Thoracic aorta endothelial cell (primary cell): ENCODE measurements at places on chromosomes 2 and 18. TPM values are rescaled to one million over a fixed set of nuclear protein-coding genes. Genes with fewer than 3 reads are reported as not detected.

NOSTRIN gene
- total RNA-seq: 0.07 and 3.5 TPM in 2 replicates

SERPINB12 gene
- total RNA-seq: not detected in 2 replicates

ZNF512 gene
- total RNA-seq: 61.0 and 66.8 TPM in 2 replicates

KCNJ3 gene
- total RNA-seq: not detected in 2 replicates

UGT1A10 gene
- not detected in 2 replicates for total RNA-seq

GATA6 gene
- total RNA-seq: 22.7 and 23.8 TPM in 2 replicates

PCARE gene
- not detected in 2 replicates for total RNA-seq

CCDC150 gene
- 19.7 and 26.3 TPM in 2 replicates for total RNA-seq

CFAP65 gene
- not detected in 2 replicates for total RNA-seq

GRHL1 gene
- total RNA-seq: 0.86 and 0.93 TPM in 2 replicates

CD302 gene
- total RNA-seq: 15.9 and 16.1 TPM in 2 replicates

SLC4A5 gene
- 0.79 and 0.80 TPM in 2 replicates for total RNA-seq

ZNF804A gene
- under 0.01 TPM in 2 replicates for total RNA-seq

CRYBA2 gene
- total RNA-seq: not detected in 2 replicates

PLA2R1 gene
- 13.3 and 21.4 TPM in 2 replicates for total RNA-seq

GPR155 gene
- total RNA-seq: 2.3 and 2.7 TPM in 2 replicates

TMEM163 gene
- 1.9 and 5.2 TPM in 2 replicates for total RNA-seq

MDH1B gene
- 0.27 and 0.65 TPM in 2 replicates for total RNA-seq

ARHGAP25 gene
- 0.93 and 3.0 TPM in 2 replicates for total RNA-seq

WDPCP gene
- total RNA-seq: 12.8 and 12.9 TPM in 2 replicates

CCDC74A gene
- total RNA-seq: 3.9 and 5.6 TPM in 2 replicates
